NCI-H1694 treated with DMSO at 0.1 percent for 48 hours (cell line): ENCODE measurements at places on chromosomes 16 and 17.
A peak's percentile ranks its signal among the peaks of the same experiment; 100 is the strongest.

DNA sequence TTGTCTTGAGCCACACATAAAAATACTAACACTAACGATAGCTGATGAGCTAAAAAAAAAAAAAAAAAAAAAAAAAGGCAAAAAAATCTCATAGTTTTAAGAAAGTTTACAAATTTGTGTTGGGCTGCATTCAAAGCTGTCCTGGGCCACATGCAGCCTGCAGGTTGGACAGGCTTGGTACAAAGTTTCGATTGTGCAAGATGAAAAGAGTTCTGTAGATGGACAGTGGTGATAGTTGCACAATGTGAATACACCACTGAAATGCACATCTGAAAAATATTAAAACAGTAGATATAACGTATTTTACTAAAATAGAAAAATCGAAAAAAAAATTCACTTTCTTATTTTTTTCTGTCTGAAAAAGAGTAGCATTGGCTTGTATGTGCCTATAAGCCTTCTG lies 42.9 kb downstream of the AMFR start:
- no peak for DNase-seq

GRCh38 chr16:23650674-23651416 lies 9.6 kb downstream of the DCTN5 start:
- no peak for DNase-seq

GRCh38 chr16:86939609-86940008 lies 361.3 kb downstream of the FOXL1 start:
- DNase-seq, result no peak

GRCh38 chr16:80623376-80623775 lies 82.6 kb downstream of the DYNLRB2 start:
- DNase-seq, result no peak

DNA sequence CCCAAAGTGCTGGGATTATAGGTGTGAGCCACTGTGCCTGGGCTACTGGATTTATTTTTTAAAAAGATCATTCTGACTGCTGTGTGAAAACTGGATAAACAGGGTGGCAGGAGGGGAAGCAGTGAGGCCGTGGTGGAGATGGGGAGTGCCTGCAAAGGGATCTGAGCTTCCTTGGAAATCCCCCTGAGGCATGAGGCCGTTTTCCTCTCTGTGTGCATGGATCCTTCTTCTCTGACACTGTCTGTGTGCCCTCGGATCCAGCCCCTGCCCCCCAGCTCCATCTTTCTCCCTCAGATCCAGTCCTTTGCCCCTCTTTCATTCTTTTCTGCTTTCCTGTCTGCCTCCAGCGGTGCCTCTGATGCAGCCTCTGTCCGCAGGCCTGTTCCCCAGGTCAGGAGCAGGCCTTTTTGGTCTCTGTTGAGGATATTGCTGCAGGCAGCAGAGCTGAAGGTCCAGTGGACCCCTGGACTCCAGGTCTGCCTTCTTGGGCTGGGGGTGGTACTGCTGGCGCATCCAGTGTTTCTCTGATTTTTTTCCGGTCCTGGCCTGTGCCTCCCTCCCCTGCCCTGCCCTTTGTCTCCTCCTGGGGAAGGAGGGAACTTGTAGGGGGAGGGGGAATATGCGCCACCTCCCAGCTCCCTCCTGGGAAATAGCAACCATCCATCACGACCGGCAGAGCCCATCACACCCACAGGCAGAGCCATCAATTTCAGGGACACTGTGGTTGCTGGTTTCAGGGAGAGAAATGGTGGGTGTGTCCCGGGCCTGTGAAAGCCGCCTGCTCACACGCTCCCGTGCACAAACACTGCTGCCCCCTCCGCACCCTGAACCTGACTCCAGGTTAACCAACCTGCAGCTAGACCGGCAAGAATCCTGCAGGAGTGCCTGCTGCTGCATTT lies 17.0 kb downstream of the MGAT5B start:
- DNase-seq, result no peak

GRCh38 chr17:3603119-3603869 lies 5.9 kb downstream of the TRPV1 start:
- DNase-seq, result no peak

GRCh38 chr16:27401768-27402568 lies at the start of gene IL21R:
Gene IL21R (plus strand): TSS chr16:27402174. CDS start chr16:27430072, 27,898 bp downstream.
- DNase-seq, result no peak

GRCh38 chr16:71927383-71927782 lies 32.1 kb downstream of the IST1 start:
- DNase-seq, result no peak

DNA sequence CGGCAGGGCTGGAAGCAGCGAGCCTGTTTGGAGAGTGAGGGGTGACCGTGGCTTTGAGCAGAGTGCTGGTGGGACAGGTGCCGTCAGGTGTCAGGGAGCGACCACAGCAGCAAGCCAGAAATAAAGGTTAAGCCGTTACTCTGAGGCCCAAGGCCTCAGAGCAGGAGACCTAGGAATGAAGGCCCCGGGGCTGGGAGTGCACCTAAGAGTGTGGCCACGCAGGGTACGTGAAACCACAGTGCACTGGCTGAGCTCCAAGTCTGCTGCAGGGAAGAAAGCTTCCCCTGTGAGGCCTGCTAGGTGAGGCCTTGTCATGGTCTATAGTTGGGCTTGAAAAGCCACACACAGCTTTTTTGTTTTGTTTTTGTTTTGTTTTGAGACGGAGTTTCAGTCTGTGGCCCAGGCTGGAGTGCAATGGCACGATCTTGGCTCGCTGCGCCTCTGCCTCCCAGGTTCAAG lies 8.7 kb downstream of the CLUAP1 start:
- DNase-seq, result no peak

DNA sequence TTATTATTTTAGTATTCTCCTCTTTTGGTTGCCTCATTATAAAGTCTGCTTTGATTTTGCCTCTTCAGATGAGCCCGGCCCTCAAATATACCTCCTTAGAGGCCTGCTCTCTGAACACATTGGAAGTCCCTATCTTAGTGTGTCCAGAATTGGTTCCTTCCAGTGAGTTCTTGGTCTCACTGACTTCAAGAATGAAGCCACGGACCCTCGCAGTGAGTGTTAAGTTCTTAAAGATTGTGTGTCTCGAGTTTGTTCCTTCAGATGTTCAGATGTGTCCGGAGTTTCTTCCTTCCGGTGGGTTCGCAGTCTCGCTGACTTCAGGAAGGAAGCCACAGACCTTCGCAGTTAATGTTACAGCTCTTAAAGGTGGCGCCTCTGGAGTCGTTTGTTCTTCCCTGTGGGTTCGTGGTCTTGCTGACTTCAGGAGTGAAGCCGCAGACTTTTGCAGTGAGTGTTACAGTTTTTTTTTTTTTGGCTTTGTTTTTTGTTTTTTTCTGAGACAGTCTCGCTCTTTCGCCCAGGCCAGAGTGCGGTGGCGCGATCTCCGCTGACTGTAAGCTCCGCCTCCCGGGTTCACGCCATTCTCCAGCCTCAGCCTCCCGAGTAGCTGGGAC lies 45.8 kb upstream of the NOS2 start:
- no peak for DNase-seq

DNA sequence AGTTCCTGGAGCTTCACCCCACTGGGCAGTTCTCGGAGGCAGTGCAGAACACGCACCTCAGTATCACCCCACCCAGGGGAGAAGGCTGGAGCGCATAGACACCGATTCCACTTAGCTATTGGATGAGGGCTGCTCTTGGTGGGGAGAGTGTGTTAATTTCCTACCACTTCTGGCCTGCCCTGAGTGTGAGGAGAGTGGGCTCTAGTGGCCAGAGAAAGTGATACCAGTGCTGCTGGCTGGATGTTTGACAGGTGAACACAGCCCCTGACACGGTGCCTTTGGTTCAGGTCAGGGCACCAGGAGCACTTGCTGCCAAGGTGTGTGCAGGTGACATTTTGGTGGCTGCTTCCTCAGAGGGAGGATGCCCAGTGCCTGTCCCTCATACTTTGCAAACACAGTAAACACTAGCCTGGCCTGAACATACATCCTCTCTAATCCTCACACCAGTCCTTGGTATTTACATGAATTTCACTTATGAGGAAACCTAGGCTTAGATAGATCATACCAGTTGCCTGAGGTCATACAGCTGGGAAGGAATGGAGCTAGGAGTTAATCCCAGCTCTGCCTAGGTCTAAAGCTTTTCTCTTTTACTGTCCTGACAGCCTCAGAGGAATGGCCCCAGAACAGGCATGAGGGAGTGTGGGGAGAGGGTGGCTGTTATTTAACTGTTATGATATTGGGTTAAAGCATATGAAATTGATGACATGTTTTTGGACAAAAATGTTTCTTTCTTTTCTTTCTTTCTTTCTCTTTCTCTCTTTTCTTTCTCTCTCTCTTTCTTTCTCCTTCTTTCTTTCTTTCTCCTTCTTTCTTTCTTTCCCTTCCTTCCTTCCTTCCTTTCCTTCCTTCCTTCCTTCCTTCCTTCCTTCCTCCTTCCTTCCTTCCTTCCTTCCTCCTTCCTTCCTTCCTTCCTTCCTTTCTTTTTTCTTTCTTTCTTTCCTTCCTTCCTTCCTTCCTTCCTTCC lies 21.0 kb upstream of the ITGAX start:
- no peak for DNase-seq

- no peak for DNase-seq
Observed at GRCh38 chr17:78724999-78725398, 57.1 kb downstream of the CYTH1 start.

DNA sequence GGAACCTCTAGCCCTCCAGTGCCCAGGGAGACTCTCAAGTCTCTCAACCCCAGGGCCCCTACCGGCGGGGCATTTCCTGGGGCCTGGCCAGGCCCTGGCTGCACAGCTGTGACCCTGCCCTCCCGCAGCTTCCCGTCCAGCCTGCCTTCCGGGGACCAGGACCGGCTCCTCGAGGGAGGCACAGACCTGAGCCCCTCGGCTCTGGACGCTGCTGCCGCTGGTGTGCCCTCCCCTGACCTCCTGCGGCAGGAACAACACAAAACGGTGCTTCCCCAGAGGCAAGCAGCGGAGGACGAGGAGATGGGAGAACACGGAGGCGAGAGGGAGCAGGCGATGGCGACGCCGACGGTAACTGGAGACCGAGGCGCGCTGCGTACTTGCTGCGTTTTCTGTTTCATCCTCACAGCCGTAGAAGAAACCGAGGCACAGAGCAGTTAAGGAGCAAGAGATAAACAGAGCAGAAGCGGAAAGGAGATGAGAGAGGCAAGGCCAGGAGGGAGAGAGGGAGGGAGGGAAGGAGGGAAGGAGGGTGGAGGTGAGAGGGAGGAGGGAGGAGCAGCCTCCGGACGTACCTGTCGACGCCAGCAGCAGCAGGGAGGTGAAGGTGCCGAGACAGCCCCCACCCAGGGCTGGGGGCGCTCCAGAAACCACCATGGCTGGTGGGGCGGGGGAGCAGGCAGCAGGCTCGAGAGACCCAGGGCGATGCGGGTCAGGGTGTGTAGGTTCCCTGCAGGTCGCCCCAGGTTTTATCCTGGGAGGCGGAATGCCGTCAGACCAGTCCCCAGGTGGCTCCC lies at the start of gene PRSS22:
Gene PRSS22, minus strand, starts transcription at position 720 of the 794 bp plus-strand sequence. Its CDS starts 66 bp downstream, at position 654.
- no peak for DNase-seq

GRCh38 chr17:61470530-61471136 lies 18.4 kb downstream of the TBX4 start:
- no peak for DNase-seq

GRCh38 chr16:57616876-57617275 lies 11.6 kb upstream of the ADGRG1 start:
- no peak for DNase-seq

- DNase-seq, result no peak
Observed at GRCh38 chr16:80503107-80503506, 37.7 kb upstream of the DYNLRB2 start.

DNA sequence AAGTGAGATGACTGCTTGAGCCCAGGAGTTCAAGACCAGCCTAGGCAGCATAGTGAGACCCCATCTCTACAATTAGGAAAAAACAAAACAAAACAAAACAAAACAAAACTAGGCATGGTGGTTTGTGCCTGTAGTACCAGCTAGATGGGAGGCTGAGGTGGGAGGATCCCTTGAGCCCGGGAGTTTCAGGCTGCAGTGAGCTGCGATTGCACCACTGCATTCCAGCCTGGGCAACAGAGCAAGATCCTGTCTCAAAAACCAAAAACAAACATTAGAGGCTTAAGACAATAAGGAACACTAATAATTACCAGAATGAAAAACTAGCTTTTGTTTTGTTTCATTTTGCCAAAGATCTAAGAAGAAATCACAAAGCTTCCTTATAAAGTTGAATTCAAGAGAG lies 69.2 kb downstream of the GPRC5B start:
- no peak for DNase-seq

DNA sequence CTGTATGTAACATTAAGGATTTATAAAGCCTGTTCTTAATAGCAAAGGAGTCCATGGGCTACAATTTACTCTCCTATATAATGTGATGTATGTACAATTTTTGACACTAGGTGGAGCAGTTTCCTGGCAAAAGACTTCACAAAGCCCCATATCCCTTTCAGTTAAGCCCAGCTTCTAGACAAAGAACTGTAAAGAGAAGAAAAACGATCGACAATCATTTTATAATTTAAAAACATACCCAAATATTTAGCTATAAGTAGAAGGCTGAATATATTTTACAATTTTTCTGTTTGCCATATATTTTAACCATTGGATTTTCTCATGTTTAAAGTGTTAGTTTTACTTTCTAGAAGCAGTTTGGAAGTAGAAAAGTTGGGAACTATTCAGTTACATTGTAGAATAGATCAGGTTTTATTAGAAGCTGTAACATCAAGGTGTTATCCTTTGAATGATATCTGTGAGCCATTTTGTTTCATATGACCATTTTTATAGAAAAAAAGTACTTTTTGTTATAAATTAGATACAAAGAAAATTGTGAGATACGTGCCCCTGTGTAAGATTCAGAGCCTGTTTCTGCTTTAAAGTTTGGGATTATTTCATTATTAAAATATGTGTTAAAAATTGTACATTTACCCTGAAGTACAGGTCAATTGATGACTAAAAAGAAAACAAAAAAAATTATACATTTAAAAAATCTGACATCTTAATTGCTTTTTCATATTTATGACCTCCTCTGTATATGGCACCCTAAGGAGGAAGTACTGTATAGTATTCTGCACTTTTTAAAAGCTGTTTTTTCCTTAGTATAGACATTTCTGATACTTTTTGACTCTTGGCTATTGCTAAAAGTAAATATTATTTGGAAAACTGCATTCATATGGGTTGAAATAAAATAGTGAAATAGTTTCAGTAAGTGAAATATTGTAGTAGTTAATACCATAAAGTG lies 46.3 kb downstream of the VMP1 start:
- peak; percentile 78 for DNase-seq

GRCh38 chr16:70746040-70746707 lies 54.8 kb downstream of the VAC14 start:
- no peak for DNase-seq

- DNase-seq, result peak; percentile 15
Observed at GRCh38 chr16:1823821-1824220, 2.8 kb downstream of the HAGH start.

DNA sequence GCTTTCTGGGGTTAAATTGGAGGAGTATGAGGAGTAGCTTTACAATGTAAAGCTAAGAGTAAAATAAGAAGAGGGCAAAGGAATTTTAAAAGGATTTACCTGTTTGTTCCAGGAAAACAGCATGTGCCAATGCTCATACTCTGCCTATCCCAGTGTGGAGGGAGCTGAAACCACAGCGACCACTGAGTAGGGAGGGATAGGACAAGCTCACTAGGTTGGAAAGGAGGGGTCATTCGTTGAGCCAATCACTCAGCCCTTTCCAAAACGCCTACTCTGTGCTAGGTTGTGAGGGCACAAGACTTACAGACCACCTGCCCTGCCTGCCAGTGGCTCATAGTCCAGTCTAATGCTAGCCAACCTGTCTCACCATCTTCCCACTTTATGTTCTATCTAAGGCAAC lies 1.1 kb upstream of the DNAJC7 start:
- no peak for DNase-seq

- peak; percentile 89 for DNase-seq
Observed at GRCh38 chr17:67544364-67544955, 167.4 kb downstream of the PITPNC1 start.

- no peak for DNase-seq
Observed at GRCh38 chr16:58937661-58938060, 203.5 kb upstream of the GOT2 start.

GRCh38 chr17:45868276-45868675 lies 23.6 kb downstream of the SPPL2C start:
- no peak for DNase-seq
